A673 (cell line): ENCODE measurements at places on chromosomes 6 and 20.

DNA sequence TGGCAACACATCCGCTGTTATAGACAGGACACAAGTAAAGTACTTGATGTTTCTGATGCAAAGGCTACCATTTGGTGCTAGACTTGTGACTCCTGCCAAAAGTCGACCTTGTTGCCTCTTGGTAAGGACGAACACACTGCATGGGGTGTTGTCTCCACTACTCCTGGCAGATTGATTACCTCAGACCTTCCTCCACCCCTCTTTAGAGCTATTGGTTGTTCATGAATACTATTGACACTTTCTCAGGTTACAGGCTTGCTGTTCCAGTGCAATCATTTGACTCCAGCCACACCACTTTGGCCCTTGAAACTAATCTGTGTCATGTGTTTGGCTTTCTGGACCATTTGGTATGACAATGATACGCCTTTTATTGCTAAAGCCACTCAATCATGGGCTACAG, 62.3 kb downstream of the TRMT11 start:
- DNase-seq, result no peak

GRCh38 chr6:169424821-169425240, 171.2 kb upstream of the THBS2 start:
- DNase-seq, result no peak

GRCh38 chr6:84774157-84774984, 10.0 kb upstream of the TBX18 start:
- peak; percentile 73 for DNase-seq

DNA sequence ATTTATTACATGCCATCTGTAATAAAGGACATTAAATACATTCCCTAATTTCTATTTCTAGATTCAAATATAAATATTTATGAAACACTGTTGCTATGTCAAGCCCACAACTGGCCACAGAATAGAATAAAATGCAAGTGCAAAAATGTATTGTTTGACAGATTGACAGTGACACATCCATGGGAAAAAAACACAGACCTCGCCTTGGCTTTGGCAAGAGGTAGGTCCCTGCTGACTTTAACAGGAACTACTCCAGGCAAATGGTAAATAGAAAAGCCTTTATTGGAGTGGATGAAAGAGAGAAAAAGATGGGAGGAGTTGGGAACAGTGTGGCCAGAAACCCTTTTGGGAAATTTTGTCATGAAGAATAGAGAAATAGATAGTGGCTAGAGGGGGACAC, 622.9 kb downstream of the UTRN start:
- no peak for DNase-seq

- DNase-seq, result peak; percentile 43
These were observed 131.6 kb upstream of the ESR1 start for GRCh38 chr6:151675746-151676459.

DNA sequence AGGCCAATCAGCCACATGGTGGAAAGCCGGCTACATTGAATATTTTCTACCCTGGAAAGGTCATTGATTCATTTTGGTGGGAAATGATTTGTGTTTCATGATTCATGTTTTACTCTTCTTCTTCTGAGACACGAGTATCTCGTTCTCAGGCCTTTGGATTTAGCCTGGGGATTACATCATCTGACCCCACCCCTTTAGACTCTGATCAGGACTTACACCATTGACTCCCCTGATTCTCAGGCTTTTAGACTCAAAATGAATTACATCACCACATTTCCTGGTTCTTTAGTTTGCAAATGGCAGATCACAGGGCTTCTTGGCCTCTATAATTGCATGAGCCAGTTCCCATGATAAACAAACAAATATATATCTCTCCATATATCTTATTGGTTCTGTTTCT, 228.8 kb downstream of the ADGRG6 start:
- no peak for DNase-seq

DNA sequence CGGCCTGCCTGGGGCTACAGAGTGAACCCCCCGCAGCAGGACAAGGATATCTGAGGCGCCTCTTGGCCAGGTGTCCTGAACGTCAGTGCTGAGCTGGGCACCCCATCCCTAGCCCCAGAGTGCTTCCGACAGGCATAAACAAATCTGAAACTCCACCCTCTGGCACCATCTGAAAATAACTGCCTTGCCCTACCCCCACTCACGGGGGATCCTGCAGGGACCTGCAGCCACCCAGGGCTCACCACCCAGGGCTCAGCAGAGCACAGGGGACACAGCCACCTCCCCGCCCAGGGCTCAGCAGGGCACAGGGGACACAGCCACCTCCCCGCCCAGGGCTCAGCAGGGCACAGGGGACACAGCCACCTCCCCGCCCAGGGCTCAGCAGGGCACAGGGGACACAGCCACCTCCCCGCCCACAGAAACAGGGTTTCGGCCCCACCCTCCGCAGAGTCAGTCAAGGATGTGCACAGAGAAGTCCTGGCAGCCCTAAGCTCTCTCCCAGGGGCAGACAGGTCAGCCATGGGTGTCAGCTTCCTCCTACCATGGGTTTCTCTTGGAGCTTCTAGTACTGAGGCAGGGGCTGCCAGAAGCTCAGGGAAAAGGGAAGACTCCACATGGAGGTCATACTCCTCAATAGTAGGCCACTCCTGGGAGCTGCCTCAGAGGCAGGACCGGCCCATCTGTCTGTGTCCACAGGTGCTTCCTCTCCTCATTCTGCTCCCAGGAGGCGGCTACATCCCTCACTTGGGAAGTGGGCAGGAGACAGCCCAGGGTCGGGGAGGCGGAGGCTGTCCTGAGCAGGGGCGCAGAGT, 4.6 kb downstream of the UCKL1 start:
- DNase-seq, result no peak

DNA sequence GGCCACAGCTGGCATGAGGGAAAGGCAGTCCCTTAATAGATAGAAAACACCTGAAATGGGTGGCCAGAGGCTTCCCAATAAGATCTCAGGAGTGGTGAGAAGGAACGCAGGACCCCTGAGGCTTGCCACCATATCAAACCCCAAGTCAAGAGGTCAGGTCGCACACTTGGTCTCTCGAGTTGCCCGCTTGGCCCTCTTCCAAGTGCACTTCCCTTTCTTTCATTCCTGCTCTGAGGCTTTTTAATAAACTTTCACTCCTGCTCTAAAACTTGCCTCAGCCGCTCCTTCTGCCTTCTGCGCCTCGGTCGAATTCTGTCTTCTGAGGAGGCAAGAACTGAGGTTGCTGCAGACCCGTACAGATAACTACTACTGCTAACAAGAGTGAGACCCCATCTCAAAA, 64.2 kb downstream of the SLC2A10 start:
- DNase-seq, result no peak

DNA sequence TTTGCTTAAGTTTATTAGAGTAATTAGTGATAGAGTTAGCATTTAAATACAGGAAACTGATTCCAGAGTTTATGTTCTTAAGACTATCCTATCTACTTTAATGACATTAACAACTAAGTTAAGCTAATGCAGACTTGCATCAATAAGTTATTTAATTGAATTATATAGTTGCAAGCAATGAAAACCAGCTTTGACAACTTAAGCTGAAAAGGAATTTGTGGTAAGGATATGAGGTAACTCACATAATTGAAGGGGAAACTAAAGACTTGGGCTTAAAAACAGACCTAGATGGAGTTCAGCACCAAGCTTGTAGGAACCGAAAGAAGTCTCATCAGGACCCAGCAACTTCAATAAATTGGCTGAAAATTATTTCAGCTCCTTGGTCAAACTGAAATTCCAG, 222.3 kb downstream of the IBTK start:
- peak; percentile 74 for DNase-seq

GRCh38 chr6:11497107-11497506, 40.4 kb upstream of the TMEM170B start:
- no peak for DNase-seq

- no peak for DNase-seq
These were observed 10.1 kb downstream of the CRYBG1 start for GRCh38 chr6:106370639-106371038.

- no peak for DNase-seq
These were observed 94.4 kb upstream of the ADGRF4 start for GRCh38 chr6:47603995-47604394.

GRCh38 chr20:59470521-59470920, 133.8 kb upstream of the PHACTR3 start:
- no peak for DNase-seq

GRCh38 chr6:36989264-36989663, 3.3 kb upstream of the MTCH1 start:
- DNase-seq, result no peak

DNA sequence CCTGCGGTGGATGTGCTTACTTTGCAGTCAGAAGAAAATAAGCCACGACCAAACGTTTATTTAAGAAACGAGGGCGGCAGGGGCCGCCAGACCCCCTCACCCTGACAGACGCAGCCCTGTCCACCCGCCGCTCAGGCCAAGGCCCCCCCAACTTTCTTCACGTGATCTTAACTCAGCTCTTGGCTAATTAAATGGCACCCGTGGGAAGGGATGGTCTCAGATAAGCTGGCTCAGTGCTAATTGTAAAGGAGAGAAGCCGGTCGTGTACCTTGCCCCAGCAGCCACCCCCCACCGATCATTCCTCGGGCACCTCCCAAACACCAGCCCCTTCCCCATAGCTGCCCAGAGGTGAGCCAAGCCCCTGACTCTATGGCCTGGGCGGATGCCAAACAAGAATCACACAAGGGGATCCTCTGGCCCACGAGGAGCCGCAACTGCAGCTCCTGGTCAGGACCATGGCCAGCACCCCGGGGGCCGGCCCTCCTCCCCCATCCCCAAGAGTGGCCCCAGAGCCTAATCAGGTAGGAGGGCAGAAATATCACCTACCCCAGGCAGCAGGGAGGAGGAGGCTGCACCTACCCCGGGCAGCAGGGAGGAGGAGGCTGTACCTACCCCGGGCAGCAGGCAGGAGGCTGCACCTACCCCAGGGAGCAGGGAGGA, 11.2 kb downstream of the KCNQ2 start:
- no peak for DNase-seq
